Activated CD4-positive, alpha-beta memory T cell treated with anti-CD3 and anti-CD28 coated beads, Interleukin-2, amount 10 ng/mL, durations not matched to agents 7 days and 5 days (primary cell): ENCODE measurements at places on chromosomes 7 and 10. TPM values are rescaled to one million over a fixed set of nuclear protein-coding genes. Genes with fewer than 3 reads are reported as not detected.

- no peak for DNase-seq
Observed at GRCh38 chr7:33287738-33288137, 158.4 kb downstream of the BBS9 start.

DNA sequence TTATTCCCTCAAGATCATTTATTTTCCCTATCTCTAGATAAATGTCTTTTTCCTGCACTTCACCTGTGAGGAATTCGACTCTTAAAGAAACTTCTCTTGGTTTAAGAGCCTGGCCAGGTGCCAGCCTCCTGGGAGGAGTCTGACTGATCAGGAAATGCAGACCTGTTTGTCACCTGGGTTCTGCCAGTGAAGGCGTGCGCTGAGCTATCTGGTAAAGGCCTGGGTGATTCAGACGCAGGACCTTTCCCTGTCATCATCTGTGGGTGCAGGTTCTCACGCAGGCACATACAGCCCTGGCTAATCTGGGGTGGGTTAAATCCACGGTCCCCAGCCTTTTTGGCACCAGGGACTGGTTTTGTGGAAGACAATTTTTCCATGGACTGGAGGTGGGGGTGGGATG lies 65.3 kb upstream of the AQP1 start:
- no peak for DNase-seq

GRCh38 chr10:124243702-124244121 lies 150.3 kb upstream of the CHST15 start:
- DNase-seq = no peak

- no peak for DNase-seq
Observed at GRCh38 chr10:121426307-121426706, 171.9 kb downstream of the FGFR2 start.

- DNase-seq = no peak
Observed at GRCh38 chr10:109851616-109852474, 71.5 kb downstream of the XPNPEP1 start.

Gene INMT
- 1.0 TPM for total RNA-seq
